ENCODE measurements at places on chromosomes 2 and 18.

DNA sequence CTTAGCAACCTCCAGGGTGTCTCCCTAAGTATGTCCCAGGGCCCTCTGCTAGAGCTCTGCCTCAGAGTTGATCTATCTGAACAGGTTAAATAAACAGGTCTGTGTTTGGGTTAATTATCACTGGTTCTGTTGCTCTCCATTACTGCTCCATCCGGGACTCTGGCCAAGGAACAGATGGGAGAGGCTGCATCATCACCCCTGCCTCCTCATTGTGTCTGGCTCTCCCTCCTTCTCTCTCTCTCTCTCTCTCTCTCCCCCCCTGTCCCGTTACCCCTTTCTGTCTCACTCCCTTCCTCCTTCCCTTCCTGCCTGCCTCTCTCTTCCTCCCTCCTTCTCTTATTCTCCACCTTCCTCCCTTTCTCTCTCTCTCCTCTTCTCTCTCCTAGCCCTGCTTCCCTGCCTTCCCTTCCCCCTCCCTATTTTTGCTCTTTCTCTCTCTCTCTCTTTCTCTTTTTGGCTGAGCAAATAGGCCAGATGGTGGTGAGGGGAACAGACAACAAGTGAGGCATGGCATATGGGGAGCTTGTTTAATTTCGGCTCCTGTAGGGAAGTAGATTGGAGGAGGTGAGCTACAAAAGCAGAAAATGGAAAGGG lies 62.1 kb downstream of the SETBP1 start:
- DNase-seq, result no peak

DNA sequence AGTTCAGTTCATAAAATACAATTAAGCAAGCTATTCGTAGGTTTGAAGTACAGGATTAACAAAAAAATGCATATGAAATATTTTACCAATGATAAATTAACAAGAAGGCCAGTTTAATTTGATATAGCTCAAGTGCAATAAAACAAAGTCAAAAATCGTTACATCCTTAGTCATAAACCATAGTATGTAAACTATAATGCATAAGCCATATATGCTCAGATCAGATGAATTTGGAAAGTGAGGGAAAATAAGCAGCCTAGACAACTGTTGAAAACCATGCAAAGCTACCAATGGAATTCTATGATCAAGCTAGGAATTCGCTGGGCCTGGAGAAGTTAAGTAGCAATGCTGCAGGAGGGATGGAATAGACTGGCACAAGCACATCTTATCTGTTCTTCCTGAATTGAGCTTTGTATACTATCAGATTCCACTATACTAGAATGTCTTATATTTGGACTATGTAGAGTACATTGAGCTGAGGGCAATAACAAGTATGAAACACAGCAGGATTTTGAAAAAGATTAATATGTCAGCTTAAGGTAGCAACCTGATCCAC lies 682.0 kb downstream of the IRS1 start:
- DNase-seq, result peak; percentile 77

DNA sequence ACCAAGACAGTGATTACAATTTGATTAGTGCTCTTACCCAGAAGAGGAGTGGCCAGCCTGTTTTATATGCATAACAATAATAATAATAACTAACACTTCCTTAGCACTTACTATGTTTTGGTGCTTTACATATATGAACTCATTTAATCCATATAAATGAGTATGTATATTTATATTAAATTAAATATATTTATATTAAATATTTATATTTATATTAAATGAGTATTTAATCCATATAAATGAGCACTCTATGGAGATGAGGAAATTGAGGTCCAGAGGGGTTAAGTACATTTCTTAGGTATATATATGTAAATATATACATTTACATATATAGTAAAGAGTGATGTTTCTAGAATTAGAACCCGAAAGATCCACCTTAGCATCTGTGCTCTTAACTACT lies 673.9 kb upstream of the ACVR2A start:
- no peak for DNase-seq

DNA sequence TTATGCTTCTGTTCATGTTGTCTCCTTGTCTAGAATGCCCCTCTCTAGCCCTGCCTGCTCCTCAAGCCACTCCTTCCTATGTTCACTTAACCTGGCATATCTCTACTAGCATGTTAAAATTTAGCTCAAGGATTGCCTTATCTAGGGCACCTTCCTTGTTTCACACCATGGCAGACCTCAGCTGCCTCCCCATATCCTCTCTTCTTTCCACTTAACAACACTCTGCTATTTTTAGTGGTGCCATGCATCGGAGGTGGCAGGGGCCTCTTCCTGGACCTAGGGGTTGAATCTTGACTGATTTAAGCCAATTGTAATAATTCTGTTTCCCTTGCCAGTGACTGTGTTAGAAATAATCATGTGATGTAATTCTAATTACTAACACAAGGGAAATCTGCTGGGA lies 36.9 kb upstream of the FAM98A start:
- no peak for DNase-seq

DNA sequence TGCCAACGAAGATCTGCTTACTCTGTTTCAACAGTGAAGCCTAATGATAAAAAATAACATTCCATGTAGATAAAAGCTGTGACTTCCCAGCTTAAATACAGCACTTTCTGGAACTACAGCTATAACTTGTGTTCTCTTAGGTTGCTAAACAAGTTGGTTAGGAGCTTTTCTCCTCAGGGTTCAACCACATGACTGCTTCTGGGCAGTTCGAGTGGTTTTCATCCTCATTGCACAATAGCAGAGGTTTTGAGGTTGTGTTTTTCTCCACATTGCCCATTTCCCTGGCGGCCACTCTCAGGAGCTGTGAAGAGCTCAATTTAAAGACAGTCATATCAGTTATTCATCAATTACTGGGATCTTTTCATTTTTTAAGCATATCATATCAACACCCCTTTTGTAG lies 102.2 kb upstream of the CYP1B1 start:
- DNase-seq, result no peak

DNA sequence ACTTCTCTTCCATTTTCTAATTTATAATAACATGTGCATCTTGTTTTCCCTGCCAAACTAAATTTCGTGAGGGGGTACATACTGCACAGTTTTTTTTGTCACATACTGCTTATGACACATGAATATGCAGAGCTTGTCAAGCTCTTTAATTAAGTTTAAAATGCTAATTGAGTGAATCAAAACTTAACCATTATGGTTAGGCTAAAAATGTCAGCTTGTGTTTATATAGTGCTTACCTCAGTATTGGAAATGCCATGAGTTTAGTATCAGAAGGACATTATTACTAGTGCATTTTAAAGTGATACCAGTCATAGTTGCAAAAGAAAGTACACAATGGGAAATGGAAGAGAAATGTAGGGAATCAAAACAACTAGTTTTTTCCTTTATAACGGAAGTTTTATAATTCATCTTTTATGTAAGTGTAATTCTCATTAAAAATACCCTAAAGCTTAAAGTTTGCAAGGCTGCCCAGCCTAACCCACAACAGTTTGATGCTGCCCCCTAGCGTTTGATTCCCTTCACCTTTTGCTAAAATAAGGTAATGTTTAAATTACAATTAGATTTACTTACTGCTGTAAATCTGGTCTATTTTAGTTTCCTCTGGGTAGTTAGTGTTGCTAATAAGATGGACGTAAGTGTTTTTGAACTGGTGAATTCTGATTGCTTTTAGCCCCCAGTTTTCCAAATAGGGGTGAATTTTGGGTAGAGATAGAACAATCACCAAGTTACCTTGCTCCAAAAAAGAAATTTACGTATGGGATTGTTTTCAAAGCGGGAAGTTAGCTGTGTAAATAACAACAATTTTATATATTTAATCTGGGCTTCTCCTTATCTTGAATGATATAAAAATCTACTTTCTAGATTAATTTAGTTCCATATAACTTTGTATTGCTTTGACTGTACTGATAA lies 3.2 kb downstream of the SLC39A10 start:
- DNase-seq, result peak; percentile 59

DNA sequence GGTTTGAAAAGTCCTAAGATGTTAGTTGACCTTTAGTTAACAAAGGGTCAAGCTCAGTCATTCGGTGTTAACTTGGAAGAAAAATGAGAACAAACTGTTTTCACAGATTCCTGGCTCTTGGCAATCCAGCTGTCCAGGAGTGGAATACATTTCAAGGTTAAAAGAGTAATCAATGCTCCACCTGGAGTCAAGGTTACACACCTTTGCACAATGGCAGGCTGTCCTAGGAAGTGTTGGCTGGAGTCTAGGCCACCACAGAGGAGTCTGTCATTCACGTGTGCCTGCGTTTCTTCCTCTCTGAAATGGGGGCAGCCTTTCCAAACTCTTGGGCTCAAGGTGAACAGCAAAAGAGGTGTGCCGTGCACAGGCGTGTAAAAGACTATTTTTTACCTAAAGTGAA lies 6.3 kb upstream of the ID2 start:
- no peak for DNase-seq

DNA sequence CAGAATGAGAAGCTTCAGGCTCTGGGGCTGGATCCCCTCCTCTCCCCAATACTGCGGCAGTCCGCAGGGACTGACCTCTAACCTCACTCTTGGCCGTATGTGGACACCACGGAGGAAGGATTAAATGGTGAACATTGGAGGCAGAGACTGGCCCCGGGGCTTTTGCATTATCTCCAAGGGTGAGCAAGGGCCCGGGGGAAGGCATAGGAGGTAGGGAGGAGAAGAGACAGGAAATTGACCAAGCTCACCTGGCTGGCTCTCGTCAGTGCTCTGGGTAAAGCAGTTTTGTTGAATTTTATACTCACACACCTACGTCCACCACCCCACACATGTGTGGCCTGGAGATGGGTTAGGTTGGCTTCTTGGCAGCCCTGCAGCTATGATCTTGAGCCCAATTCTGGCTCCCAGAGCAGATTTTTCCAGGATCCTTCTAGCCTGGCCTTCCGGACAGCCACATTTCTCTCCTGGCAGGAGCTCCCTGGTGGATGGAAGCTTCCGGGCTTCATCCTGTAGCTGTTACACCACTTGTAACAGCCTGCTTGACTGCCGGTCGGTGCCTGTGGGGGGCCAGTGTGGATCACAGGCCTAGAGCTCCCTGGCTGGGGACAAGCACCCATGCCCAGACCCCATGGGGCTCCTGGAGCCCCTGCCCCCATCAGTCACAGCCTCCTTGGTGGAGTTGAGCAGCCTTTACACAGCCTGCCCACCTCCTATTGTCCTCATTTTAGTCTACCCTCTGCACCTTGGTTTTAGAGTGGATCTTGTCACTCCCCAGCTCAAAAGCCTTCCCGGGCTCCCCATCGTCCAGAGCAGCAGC lies 7.6 kb downstream of the ITM2C start:
- no peak for DNase-seq

- no peak for DNase-seq
Observed at GRCh38 chr2:112646102-112646719, 472 bp downstream of the SLC20A1 start.

- DNase-seq, result no peak
Observed at GRCh38 chr18:54238173-54238936, 13.9 kb upstream of the MBD2 start.

GRCh38 chr2:220166616-220167015 lies 539.2 kb downstream of the SLC4A3 start:
- no peak for DNase-seq

- no peak for DNase-seq
Observed at GRCh38 chr18:8766559-8767293, 61.4 kb downstream of the MTCL1 start.

- DNase-seq, result no peak
Observed at GRCh38 chr2:237998530-237998929, 31.7 kb downstream of the UBE2F start.

GRCh38 chr2:231201475-231201814 lies 3.0 kb downstream of the ARMC9 start:
- DNase-seq, result no peak

- no peak for DNase-seq
Observed at GRCh38 chr2:10185046-10185445, 62.5 kb downstream of the RRM2 start.

DNA sequence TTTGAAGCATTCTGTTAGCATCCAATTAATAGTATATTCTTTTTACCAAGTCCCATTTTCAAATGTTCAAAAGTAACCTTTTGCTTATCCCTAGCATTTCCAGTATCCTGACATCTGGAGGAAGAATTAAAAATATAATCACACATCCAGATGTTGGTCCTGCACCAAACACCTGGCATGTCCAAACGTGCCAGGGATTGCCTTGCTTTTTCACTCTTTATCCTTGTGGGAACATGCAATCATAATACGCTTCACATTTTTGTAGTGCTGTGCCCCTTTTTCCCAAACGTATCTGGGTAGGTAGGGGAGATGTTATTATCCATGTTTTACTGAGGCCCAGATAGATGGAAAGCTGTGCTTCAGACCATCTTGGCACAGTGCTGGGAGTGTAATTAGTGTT lies 133.0 kb downstream of the TPGS2 start:
- DNase-seq, result no peak

DNA sequence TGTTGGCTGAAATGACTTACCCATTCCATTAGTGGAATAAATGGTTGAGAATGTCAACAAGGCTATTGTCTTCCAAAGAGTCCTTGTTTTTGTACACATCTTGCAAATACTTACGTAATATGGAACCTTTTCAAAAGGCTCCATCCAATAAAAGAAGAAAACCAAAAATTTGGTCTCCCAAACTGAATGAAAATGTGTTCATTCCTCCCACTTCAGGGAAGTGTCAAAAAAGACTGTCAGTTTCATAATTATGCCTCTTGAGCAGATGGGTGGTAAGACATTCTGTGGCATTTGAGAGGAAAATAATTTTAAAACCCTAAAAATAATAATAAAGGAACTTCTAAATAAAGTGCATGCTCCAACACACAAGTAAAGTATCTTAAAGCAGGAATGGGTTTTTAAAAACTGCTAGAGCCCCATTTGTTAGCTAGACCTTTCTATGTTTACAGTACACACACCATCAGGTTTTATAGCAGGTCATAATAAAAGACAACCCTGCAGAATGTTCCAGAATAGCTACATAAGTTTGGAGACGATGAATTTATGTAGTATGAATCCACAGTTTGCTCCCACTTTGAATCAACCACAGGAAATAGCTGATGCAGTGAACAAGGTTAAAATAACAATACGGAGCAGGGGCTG lies 843.7 kb downstream of the LRRTM4 start:
- no peak for DNase-seq

DNA sequence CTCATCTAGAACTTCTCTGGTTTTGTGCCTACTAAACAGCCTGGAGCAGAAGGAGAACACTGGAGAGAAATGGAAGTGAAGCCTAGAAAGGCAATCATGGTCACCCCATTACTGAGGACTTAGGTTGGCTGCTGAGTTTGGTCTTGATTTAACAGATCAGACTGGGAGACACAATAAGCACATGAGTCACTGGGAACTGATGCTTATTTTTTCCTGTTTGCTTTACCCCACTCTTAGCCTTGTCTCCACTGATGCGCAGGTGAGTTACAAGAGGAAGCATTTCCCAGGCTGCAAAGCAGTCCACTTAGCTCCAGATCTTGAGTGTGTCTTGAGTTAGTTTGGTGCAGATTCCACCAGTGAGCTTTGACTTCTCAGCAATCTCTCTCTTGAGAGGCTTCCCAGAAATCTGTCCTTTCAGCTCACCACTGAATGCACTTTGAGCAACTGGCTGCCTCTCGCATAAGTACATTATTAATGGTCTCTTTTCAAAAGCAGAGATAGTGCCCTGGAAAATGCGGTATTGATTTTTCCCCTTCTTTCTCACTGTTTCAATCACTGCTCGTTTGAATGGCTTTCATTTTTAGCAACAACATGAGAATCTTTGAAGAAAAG lies 390.2 kb upstream of the SETBP1 start:
- no peak for DNase-seq

- no peak for DNase-seq
Observed at GRCh38 chr2:10390369-10390801, 57.7 kb downstream of the ODC1 start.
